CD4-positive, alpha-beta T cell treated with Interleukin-15 for 4 hours (primary cell): ENCODE measurements at places on chromosomes 11 and 22.

DNA sequence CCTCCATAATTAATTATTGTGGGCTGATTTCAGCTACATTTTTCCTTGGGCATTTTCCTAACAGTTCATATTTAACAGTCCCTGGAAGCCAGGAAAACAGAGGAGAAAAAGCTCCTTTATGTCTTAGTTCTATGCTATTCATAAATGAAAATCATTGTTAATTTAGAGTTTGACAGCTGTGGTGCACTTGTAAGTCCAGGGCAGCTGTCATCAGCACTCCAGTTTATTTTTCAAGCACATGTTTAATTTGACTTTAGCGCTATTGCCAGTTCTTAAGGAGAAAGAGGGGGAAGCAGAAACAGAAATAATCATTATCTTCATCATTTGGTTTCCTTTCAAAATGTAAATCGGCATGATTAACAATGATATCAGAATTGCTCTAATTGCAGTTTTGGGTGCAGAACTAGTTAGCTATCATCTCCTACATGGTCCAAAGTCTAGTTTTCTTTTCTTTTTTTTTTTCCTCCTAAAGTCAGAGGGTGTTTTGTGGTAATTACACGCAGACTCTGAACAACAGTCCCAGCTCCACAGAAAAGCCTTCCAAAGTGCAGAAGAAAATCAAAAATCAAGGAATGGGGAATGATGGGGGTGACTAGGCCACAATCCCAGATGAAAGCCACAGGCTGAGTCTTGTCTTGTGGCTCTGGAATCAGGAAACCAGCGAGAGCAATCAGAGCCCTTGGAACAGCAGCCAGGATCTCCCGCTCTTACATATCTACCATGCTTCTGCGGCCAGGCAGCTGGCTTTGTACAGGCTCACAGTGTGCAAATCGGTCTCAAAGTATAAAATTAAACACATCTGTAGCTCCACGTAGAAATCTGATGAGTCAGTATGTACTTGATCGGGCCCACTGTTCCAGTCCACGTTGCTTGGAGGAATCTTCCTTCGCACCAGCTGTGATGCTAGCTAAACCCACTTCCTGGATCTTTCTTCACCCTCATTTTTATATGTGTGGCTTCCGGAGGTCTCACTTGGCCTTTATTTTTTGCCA lies 91.9 kb downstream of the SPON1 start:
- DNase-seq, result no peak

DNA sequence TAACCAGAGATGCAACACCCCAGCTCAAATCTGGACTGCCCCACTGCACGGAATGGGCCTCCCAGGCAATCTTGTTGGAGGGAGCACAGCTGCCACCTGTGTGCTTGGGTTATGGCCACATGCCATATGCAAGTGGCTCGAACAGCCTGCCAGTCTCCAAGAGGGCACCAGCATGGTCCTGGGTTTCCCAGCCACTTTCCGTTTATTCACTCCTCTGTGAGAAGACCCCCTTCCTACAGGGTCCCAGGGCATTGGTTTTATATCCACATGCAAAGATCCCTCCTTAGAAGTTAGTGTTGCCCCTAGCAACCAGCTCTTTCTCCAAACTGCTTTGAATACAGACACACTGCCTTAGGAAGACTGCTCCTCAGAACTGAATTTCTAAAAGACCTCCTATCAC lies 487.8 kb downstream of the BUD13 start:
- no peak for DNase-seq

DNA sequence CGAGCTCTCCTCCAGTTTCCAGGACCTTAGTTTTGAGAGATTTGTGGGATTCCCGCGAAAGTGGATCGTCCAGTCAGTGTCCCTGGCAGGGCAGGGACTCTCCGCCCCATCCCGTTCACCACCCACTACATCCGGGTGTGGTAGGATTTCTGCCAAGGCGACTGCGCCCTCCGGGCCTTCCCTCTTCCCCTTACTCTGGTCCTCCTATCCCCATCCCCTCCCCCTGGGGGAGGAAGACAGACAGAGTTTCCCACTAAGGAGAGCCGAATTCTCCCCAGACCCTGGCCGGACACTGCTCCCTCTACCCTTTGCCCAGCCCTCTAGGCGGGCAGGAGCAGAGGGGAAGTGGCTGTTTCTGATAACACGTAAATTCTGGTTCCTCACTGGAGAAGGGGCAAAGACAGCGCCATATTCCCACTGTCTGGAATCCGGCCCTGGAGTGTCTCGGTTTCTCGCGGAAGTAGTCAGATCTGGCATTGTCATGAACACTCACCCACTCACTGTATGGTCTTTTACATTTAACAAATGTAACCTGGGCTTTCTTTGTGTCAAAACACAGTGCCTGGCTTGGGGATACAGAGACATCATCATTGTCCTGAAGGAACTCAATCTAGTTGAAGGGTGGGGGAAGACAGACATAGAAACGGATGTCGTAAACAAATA lies 1.1 kb upstream of the NECTIN1 start:
- DNase-seq, result no peak

DNA sequence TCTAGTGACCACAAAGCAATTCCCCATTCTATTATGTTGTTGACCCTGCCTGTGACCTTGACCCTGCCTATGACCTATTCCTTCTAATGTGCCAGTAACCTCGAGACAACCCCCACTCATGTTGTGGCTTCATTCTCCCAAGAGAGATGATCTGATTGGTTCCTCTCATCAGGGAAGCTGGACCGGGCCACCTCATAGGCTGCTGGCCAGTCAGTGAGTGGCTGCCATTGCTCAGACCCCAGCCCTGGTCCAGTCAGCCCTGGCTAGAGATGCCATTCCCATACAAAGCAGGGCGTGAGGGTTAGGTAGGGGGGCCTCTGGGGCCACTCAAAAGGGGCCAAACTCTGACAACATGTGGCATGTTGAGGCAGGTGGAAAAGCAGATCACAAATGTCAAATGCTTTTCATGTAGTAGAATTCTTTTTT lies 11.9 kb downstream of the SLC29A2 start:
- no peak for DNase-seq

- DNase-seq, result no peak
These were observed 36.0 kb upstream of the PICK1 start for GRCh38 chr22:38021206-38021605.

DNA sequence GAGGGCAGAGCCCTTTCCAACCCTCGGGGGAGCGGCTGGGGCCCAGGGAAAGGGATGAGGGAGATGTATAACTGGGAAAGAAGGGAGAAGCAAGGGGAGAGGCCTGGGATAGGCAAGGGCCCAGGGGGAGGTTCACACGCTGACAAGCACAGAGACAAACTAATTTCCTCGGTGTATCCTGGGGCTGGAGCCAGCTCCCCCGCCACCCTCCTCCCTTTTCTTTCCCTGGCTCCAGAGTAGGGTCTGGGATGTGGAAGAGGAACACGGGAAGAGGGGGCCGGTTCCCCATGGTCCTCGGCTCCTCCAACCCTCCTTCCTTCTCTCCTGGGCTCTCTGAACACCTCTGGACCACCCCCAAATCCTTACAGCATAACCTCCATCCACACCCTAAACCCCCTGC lies 6.9 kb downstream of the CLCF1 start:
- no peak for DNase-seq

DNA sequence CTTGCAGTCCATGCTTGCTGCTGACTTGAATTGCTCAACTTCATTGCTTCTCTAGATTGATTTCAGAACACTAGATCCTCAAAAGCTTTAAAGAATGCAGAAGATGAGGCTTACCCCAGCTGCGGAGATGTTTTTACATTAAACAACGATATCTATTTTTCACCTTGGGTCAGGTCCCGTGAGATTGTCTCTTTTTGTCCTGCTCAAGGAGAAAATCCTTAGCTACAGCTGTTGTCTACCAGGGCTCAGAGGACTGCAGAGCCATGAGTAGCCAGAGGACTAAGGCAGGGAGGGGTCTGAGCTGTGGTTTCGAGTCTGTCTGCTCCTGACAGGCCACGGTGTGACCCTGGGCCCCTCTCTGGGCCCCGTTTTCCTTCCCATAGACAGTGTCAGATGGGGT lies 51.4 kb downstream of the PKNOX2 start:
- DNase-seq, result no peak

- DNase-seq, result no peak
These were observed 492.9 kb upstream of the ANO3 start for GRCh38 chr11:25838918-25839625.

GRCh38 chr11:119433358-119433725 lies 10.4 kb upstream of the THY1 start:
- DNase-seq, result no peak

GRCh38 chr22:17823964-17824363 lies 49.7 kb upstream of the BID start:
- DNase-seq, result no peak

DNA sequence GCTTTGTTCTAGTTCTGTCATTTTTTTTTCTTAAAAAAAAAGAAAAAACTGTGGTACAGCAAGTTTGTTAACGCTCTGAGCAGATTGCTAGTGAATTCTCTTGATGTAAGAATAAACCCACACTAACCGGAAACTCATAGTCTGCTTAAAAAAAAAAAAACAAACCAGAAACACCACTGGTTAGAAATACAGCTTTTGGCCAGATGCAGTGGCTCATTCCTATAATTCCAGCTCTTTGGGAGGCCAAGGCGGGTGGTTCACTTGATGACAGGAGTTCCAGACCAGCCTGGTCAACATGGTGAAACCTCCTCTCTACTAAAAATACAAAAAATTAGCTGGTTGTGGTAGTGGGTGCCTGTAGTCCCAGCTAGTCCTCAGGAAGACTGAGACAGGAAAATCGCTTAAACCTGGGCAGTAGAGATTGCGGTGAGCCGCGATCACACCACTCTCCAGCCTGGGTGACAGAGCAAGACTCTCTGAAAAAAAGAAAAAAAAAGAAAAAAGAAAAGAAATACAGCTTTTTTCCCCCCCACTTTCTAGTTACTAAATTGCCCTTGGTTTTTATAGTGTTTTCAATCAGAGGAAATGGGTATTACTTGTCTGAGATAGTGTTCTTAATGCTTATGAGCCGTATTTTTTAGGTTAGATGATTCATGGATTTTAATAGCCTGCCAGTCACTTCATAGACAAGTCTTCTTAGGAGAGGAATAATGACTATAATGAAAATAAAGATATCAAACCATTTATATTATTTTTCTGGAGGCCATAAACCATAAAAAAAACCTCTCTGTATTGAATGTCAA lies 222.8 kb downstream of the DDX10 start:
- DNase-seq, result no peak

GRCh38 chr11:117918366-117919255 lies 10.6 kb downstream of the TMPRSS13 start:
- DNase-seq, result no peak

DNA sequence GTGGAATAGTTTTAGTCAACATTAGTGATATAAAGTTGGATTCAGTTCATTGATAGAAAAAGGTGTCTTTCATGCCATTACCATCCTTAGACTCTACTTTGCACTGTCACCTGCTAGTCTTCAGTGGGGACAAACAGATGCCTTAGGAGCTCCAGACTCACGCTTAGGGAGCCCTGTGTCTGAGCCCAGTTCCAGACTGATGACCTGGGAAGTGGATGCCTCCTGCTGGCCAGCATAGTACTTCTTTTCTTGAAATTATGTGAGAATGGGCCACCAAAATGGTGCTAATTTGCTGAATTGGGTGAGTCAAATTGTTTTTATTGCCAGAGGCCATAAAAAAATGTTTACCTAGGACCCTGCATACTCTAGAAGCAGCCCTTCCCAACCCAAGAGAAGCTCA lies 53.9 kb downstream of the NOX4 start:
- no peak for DNase-seq

DNA sequence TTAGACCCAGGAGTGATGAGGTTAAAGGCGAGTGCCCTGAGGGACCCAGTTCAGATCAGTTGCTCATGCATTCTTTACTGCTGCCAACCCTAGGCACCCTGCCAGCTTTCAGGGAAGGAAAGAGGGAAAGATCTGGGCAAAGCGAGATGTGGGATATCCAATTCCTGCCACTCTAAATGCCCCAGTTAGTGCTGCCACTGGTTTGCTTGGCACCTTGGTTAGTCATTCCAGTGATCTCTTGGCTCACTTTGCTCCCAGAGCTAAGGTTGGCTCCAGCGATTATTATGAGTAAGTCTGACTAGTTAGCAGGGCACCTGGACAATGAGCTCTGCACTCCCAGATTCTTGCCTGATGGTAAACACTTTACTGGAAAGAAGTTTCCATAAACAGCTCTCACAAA lies 85.0 kb downstream of the INSC start:
- no peak for DNase-seq

DNA sequence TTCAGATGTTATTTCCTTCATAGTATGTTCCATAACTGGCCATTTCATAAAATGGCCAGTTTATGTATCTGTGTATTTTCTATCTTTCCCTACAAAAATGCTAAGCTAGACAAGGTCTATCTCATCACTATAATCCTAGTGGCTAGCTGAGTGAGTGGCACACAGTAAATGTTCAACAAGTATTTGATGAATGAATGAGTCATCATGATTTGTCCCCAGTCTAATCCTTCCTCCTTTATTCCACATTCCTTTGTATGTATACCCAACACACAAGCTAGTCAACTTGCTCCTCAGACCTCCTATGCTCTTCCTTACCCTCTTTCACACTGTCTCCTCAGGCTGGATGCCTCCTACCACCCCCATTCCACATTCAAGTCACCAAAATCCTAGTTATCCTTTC lies 12.5 kb downstream of the APLNR start:
- DNase-seq, result no peak

- no peak for DNase-seq
These were observed 10.9 kb downstream of the GAS2 start for GRCh38 chr11:22677153-22677903.
